ENCODE measurements at places on chromosomes 4 and X. TPM values are rescaled to one million over a fixed set of nuclear protein-coding genes. Genes with fewer than 3 reads are reported as not detected.

Gene CEP135
- polyA plus RNA-seq: 4.4 TPM

Gene ATP8A1
- polyA plus RNA-seq: 14.4 TPM

Gene PNMA5
- 0.96 TPM for polyA plus RNA-seq

Gene RNF128
- not detected for polyA plus RNA-seq

Gene DCAF4L1
- polyA plus RNA-seq: 0.16 TPM

Gene ASB12
- polyA plus RNA-seq: 0.19 TPM

Gene BMX
- 0.79 TPM for polyA plus RNA-seq

Gene PLRG1
- 44.2 TPM for polyA plus RNA-seq

Gene DCLK2
- polyA plus RNA-seq: 1.8 TPM

Gene ADRA2C
- 15.5 TPM for polyA plus RNA-seq
